Suppressor macrophage treated with lipopolysaccharide for 1 hour (primary cell): ENCODE measurements at places on chromosomes 3 and 15.

GRCh38 chr3:89000886-89001285 is 106.5 kb upstream of the EPHA3 start:
- DNase-seq, result no peak

GRCh38 chr15:25900431-25900830 is 37.3 kb upstream of the ATP10A start:
- no peak for DNase-seq

DNA sequence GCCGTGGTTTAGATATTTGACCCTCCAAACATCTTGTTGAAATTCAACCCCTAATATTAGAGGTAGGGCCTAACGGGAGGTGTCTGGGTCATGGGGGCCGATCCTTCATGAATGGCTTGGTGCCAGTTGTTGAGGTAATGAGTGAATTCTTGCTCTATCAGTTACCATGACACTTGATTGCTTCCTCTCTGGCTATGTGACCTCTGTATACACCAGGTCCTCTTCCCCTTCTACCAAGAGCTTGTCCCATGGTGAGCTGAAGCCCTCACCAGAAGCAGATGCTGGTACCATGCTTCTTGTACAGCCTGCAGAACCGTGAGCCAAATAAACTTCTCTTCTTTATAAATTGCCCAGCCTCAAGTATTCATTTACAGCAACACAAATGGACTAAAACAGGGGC is 41.8 kb upstream of the TIPARP start:
- DNase-seq, result no peak

GRCh38 chr3:126053949-126054569 is 29.9 kb downstream of the SLC41A3 start:
- DNase-seq, result no peak

DNA sequence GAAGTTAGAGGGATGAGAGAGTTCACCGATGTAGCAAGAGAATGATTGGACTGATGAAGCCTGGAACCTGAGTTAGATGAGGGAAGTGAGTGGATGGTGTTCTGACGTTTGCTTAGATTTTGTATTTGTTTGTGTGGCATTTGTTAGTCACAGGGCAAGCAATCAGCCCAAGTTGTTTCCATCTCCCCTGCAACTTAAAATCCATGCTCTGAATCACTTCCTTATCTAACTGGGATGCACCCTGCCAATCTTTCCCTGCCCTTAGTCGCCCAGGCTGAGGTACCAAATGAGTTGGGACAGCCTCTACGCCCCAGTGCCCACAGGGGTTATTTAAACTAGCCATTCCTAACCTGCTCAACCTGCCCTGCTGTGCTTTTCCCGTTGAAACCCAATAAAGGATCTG is 12.6 kb downstream of the PAQR5 start:
- DNase-seq, result peak; percentile 58

DNA sequence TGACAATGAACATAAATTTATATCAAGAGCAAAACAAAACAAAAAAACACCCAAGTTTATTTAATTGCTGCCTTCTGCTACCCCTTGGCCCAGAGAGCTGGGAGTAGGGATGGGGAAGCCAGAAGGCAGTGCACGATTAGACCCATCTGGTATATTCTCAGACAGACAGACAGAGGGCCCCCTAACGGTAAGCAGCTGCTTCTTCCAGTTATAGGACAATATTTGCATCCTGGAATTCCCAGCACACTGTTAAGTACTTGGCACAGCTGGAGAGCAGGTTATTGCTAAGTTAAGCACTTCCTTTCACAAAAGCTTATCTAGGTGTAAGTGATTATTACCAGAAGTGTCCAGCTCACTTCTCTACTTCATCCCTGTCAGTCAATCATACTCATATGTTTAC is 39.3 kb downstream of the C2CD4B start:
- DNase-seq, result peak; percentile 69

DNA sequence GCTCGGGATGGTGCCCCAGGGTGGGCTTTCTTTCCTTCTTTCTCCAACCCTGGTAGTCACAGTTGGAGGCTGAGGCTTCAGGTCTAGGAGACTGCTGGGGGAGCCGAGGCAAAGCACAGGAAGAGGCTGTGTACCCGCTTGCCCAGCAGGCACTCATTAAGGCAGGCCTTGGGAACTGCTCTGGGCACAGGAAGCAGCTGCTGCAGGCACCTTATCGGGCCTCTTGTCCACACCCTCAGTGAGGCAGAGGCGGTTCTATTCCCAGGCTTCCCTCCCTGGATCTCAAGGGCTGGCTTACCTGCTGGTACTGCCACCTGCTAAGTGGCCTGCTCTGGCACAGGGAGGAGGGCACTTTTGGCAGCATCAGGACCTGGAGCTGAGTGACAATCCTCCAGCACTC is 15.8 kb upstream of the GRM2 start:
- DNase-seq, result no peak

- peak; percentile 28 for DNase-seq
Measured at GRCh38 chr15:51334011-51334451, 4.4 kb downstream of the CYP19A1 start.

GRCh38 chr15:70253461-70254156 is 155.9 kb upstream of the TLE3 start:
- no peak for DNase-seq
